ENCODE measurements at places on chromosomes 1 and 21. TPM values are rescaled to one million over a fixed set of nuclear protein-coding genes. Genes with fewer than 3 reads are reported as not detected.

DNA sequence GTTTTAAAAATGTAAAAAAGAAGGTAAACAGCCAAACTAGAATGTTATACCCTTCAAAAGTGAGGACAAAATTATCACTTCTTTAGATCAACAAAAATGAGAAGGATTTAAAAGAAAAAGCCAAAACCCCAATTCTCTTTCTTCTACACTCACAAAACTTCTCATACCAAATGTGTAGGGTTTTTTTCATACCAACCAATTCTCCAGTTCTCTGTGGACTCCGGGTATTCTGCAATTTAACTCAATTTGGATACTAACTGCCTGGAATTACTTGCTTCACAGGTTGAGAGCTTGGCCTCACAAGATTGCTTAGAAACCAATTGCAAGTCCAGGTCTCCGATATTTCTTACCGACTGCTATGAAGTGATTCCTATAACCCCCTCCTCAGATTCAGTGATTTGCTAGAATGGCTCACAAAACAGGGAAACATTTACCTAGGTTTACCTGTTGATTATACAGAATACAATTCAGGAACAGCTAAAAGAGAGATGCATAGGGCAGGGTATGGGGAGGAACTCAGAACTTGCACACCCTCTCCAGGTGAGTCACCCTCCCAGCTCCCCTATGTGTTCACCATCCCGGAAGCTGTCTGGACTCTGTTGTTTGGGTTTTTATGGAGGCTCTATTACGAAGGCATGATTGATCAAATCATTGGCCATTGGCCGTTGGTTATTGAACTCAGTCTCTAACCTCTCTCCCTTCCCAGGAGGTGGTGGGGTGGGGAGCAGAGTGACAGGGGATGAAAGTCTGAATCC, 67.1 kb downstream of the CAMTA1 start:
- H3K27ac ChIP-seq, result no peak overlapping the region
- DNase-seq, result no peak
- H3K27me3 ChIP-seq, result no peaks in the 10 kb centered on the region
- H3K4me3 ChIP-seq, result no peak overlapping the region

Gene HAO2
- not detected for total RNA-seq

Gene AMY1B
- total RNA-seq, result not detected

Gene BACE2
- total RNA-seq, result 10.3 TPM

All from natural killer cell (primary cell).